ENCODE measurements at places on chromosomes 2 and 18.

DNA sequence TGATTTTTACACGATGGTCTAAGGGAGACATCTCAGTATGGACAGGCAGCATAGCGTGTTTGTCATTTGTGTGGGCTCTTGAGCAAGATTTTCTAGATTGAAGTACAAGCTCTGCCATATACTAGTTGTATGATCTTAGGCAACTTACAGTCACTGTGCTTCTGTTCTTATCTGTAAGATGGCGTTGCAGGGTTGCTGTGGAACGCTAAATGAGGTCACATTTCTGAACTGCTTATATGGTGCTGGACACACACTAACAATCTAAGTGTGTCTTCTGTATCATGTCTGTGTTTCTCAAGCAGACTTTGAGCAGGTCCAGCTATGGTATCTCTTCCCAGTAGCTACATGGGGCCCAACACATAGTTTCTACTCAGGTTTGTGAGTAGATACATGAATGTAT lies 29.2 kb downstream of the PARD3B start:
- DNase-seq: no peak

DNA sequence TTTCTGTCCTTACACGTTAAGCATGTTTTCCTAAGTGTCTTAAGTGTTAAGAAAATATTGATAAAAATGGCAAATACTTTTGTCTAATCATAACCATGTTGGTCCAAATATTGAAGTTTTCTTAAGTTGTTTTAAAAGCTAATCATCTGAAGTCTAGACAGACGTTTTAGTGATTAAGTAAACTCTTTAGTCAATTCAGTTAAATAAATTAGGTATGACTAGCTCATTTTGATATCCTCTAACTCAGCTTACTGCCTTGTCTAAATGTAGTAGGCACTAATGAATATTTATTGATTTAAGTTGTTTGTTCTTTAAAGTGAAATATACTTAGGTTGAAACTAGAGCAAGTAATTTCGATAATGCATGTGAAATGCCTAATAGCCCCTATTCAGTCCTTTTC lies 471.8 kb upstream of the CHST9 start:
- DNase-seq: no peak

DNA sequence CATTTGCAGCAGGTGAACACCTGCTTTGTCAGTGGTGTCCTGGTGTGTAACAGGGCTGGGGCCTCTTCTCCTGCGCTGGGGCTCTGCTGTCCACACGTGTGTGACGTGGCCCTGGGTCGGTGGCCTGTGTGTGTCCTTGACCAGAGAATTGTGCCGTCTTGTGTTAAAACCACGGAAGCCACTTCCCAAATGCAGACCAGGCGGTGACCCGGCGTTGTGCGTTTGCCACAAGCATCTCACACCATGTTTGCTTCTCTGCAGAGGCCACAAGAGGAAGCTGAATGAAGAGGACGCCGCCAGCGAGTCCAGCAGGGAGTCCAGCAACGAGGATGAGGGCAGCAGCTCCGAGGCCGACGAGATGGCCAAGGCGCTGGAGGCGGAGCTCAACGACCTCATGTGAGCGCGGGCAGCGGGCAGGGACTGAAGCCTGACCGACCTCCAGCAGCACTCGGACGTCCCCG lies 44.3 kb upstream of the KCNG2 start:
- DNase-seq: no peak

DNA sequence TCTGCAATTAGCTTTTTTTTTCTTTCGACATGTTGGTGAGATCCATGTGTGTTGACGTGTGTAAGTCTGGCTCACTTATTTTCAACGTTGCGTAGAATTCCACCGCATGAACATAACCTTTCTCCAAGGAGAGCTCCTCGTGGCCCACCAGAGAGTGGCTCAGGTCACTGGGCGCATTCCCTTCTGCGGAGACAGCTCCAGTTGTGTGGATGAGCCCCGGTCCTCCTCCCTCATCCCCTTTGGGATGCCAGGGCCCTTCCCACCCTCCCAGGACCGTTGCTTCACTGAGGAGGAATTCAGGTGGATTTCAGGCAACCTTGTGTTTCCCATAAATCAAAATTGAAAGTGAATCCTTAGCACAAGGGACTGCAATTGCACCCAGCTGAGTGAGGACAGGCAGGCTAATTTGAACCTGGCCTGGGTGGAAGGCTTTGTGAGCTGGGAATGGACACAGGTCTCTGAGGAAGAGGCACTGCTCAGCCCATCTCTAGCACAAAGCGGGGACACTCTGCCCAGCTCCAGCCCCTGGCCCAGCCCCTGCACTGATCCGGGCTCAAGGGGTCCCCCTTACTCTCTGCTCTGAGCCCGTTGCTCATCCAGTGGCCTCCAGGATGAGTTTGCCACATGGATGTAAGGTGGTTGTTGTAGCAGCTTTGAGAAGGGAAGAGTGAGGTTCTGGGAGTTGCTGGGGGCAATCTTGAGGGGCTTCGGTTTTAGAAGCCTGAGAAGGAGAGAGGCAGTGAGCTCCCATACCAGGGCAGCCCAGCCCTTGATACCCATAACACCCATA lies 57.8 kb upstream of the HAAO start:
- no peak for DNase-seq

DNA sequence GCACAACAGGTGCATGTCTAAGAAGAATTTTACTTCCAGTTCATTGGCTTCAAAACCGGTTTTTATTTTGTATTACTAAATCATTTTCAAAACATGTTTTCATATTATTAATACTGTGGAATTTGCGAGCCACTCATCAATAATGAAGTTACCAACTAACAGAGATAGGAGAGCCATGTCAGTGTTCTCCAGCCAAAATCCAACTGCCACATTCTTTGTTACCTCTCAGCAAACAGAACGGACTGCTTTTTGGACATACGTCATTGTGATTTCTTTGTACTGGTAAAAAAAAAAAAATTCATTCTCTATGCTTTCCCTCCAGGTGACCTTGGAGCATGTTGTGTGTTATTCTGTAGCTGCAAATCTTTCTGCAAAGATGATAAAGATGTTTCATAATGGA lies 414.2 kb upstream of the MMADHC start:
- no peak for DNase-seq

All from RCC 7860 (cell line).